Stimulated activated naive CD8-positive, alpha-beta T cell treated with anti-CD3 and anti-CD28 coated beads, Interleukin-15, Interleukin-2, amounts not matched to agents 100 U/mL and 50 U/mL, for 24 hours (primary cell): ENCODE measurements at places on chromosomes 13 and 19.

GRCh38 chr13:101149735-101150384, 266.4 kb downstream of the NALCN start:
- DNase-seq, result no peak

GRCh38 chr13:22086597-22087330, 415.9 kb downstream of the FGF9 start:
- DNase-seq, result no peak

DNA sequence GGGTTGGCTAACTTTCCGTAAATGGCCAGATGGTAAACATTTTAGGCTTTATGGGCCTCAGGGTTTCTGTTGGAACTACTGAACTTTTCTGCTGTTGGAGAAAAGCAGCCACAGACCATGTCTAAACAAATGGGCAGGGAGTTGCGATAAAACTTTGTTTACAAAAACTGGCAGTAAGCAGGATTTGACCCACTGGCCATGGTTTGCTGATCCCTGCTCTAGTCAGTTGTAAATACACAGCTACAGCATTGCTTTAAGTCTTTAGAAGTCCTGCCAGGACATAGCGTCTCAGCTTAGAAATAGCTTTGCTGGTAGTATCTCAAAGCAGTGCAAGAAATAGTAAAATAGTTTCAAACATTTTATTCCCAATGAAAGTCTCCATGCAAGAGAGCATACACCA, 88.4 kb downstream of the NALCN start:
- DNase-seq, result no peak

DNA sequence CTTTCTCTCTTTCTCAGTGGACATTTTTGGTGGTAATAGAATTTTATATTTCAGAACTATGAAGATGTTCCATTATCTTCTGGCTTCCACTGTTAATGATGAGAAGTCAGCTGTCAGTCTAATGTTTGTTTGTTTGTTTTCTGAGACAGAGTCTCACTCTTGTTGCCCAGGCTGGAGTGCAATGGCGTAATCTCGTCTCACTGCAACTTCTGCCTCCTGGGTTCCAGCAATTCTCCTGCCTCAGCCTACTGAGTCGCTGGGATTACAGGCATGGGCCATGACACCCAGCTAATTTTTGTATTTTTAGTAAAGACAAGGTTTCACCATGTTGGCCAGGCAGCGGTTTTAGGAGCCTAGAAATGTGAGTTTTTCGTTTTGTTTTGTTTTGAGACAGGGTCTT, 4.7 kb downstream of the ZNF317 start:
- no peak for DNase-seq

- DNase-seq, result no peak
Observed at GRCh38 chr13:87107651-87108050, 563.5 kb upstream of the SLITRK5 start.

DNA sequence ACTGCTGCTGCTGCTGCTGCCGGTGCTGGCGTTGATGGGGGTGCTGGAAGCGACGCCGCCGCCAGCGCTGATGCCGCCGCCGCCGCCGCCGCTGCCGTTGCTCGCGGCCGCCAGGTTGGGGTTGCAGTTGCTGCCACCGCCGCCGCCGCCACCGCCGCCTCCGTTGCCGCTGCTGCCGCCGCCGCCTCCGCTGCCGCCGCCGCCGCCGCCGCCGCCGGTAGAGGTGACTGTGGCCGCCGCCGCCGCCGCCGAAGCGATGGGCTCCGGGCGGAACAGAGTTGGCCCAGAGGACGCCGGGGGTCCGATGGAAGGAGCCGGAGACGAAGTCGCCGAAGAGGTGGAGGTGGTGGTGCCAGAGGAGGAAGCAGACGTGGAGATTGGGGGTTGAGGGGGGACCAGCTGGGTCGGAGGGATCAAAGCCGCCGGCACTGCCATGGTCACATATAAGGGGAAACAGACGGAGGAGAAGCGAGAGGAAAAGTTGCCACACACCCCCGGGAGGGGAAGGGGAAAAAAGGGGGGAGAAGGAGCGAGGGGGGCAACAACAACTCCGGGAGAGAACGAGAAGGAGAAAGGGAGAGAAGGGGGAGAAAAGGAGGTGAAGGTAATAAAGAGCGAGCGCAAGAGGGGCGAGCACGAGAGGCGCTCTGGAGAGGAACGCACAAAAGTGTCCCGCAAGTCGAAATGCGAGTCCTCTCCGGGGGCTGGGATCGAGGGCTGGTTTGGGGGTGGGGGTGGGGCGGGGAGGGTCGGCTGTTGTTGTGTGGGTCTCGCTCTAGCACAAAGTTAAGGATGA, 471 bp downstream of the DACH1 start:
- DNase-seq, result peak; percentile 32
